NCI-H1694 (cell line): ENCODE measurements at places on chromosomes 11 and 22.

GRCh38 chr11:46306296-46306853, 28.9 kb downstream of the CREB3L1 start:
- DNase-seq = no peak

- DNase-seq = peak; percentile 43
These were observed 427.5 kb upstream of the CCDC90B start for GRCh38 chr11:83713708-83714107.

GRCh38 chr11:114395736-114396135, 4.6 kb downstream of the C11orf71 start:
- no peak for DNase-seq

GRCh38 chr22:38950527-38951295, 6.7 kb upstream of the APOBEC3A start:
- DNase-seq = no peak

DNA sequence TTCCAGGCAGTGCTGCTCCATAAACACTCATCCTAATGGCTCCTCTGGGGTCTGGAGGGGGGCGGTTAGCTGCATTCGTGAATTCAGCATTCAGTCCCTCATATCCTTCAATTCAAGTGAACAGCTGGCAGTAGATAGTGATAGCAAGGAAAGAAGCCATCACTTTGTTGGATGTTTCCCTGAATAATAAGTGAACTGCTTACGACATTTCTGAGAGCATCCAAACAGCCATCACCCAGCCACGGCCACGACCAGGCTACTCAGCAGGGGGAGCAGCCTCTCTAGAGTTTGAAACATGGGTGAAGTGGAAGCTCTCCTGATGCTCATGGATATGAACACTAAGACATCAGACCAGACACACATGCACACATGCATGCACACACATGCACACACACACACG, 163.6 kb downstream of the NTM start:
- no peak for DNase-seq

- no peak for DNase-seq
These were observed 62.0 kb downstream of the NCAM1 start for GRCh38 chr11:113023228-113023627.

DNA sequence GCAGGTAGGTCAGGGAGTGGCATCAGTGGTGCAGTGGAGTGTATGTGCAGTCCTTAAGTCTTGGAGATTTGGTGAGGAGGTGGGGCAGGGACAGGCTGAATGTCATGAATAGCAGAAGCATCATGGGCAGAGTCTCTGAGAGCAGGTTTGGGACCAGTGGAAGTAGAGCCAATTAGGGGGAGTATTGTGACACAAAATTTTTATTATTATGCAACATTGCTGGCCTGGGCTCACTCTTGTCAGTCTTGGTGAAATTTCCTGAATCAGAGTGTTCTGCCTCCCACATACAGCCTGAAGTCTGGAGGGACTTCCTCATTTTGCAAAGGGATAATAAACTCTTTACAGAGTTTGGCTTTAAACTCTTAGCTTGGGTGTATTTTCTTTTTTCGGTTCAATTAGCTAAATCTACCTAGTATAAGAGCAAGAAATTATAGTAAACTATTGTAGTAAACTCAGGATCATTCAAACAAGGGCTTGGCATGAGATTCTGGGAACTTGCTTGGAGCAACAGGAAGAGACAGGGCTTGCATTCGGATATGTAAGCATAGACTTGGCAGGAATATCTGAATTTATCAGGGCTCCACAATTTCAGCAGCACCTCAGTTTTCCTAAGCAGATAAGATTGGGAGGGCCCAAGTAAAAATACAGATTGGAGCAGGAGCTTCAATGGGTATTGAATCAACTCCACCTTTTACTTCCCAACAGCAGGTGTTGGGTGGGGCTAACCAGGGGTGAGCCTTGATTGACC, 67.7 kb downstream of the FDX1 start:
- no peak for DNase-seq

GRCh38 chr11:75663808-75664207, 5.0 kb downstream of the MAP6 start:
- DNase-seq = no peak

DNA sequence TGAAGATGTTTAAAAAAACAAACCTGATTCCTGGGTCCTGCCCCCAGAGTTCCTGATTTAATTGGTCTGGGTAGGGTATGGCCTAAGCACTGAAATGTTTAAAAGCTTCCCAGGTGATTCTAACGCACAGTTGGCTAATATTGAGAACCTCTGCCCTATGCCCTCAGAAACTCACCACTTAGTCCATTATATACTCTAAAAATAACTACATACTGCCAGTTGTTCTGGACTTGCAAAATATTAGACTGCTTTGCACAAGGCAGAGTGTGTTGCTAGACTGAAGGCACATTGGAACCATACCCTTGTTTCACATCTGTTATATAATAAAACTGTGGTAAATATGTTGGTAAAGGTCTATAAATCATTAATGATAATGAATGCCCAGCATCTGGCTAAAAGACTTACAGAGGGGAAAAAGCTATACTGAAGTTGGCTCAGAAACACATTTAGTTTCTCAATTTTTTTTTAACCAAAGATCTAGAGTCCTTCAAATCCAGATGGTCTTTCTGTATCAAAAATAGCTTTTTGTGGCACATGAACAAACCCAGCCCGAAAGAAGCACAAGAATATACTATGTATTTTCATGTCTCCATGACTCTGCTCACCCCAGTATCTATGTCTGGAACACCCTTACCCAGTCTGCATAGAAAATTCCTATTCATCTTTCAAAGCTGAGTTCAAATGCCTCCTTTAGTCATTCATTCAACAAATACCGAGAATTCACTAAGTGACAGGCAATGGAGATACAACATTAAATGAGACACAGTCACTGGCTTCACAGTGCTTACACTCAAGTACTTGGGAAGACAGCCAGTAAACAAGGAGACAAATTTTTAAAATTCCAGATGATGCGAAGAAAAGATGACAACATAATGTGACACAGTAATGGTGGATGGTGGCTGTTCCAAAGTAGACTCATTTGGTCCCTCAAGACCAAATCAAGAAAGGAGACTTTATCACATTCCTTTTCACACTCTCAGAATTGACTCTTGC, 44.1 kb downstream of the RBFOX2 start:
- peak; percentile 7 for DNase-seq

DNA sequence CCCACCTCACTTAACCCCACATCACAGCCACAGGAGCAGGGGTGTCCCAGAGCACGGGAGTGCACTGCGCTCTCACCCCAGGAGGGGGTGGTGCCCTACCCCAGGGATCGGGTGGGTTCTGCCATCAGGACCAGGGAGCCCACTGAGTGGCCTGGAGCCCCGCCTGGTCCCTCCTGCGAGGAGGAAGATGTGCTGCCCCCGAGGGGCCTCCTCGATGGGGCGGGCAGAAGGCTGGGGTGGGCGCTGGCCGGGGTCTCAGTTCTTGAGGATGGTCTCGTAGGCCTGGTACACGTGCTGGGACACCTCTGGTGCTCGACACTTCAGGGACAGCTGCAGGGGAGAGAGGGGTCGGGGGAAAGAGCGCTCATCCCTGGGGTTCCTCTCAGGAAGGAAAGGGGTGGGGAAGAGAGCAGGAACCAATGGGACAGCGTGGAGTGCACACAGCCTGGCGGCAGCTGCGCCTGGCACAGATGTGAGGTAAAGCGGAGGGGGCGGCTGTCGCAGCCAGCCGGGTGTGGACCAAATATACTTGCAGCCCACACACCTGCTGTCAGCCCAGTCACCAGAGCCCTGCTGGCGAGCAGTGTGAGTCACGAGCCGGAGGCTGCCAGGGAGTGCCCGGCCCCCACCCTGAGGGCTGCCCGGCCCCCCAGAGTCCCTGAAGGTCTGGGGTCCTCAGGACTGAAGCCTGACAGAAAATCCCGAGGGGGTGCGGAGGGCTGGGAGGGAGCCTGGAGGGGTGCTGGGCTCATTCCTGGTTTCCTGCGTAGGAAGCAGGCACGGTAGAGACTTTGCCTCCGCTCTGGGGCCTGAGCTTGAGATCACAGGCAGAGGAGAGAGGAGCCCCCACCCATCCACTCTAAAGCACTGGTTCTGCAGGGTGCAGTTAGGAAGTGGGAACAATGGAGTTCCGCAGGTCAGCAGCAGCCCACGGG, 13.3 kb upstream of the RASL10A start:
- DNase-seq = peak; percentile 61

GRCh38 chr11:46736615-46737014, 17.6 kb downstream of the F2 start:
- DNase-seq = no peak

DNA sequence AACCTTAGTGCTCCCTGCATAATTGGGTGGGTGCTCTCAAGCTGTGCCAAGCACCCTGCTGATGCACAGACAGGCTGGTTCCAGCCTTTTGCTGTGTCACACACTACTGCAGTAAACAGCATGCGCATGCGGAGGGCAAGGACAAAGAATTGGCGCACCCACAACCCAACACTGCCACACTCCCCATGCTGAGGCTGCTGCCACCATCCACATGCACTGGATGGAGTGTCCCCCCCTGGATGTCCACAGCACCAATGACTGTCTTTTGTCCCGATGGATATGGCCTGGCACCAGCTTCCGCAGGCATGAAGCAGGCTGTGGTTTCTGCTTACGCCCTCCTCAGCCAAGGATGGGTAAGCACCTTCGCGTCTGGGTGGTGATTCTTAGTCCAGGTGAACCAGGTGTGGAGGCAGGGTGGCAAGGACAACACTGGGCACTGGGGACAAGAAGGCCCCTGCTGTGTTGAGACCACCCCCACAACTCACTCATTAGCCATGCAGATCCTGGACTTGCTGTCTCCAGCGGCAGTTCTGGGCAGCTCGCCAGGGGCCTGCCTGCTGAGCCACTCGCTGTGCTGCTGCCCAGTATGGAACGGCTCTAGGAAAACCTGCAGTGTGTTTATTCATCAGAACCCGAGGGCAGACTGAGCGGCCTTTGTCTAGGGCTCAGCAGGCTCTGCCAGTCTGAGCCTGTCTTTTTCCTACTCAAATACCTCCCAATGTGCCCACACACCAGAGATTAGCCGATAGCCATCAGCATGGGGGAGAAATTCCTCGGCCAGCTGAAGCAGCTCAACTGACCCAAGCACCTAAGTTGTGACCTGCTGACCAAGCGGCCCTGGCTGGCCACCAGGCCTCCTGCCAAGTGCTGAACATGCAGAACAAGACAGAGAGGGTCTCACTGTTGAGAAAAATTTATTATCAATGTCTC, 8.2 kb upstream of the NAP1L4 start:
- peak; percentile 67 for DNase-seq

- no peak for DNase-seq
These were observed 251.4 kb downstream of the DDX10 start for GRCh38 chr11:108916290-108916689.

DNA sequence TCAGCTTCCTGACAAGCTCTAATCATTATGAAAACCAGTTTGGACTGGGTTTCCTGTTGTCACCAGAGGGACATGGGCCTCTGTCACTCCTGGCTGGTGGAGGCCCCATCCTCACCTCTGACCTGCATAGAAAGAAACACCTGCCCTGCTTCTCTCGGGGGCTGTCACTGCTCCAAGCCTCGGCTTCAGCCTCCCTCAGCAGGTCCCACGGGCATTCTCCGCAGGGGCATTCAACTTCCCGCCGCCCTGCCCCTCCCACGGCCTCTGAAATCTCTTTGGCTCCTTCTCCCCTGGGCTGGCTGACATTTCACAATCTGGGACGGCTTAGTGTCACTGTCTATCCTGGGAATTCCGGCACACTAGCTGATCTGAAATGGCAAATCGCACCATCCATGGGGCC, 257.9 kb downstream of the CTTN start:
- DNase-seq = no peak

DNA sequence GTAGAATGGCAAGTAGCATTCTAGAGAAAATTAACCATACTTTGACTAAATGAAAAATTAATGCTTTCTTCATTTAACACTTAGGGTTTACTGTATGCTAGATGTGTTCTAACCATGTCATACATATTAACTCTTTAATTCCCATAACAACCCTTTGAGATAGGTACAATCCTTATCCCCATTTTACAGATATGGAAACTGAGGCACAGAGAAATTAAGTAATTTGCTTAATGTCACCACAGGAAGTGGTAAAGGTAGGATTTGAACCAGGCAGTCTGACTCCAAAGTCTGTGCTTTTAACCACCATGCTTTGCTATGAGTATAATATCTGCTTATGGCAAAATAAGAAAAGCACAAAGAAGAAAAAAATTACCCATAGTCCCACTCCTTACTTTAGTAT, 59.5 kb downstream of the LIF start:
- no peak for DNase-seq

- no peak for DNase-seq
These were observed 48.5 kb upstream of the PRDM11 start for GRCh38 chr11:45097721-45098493.

DNA sequence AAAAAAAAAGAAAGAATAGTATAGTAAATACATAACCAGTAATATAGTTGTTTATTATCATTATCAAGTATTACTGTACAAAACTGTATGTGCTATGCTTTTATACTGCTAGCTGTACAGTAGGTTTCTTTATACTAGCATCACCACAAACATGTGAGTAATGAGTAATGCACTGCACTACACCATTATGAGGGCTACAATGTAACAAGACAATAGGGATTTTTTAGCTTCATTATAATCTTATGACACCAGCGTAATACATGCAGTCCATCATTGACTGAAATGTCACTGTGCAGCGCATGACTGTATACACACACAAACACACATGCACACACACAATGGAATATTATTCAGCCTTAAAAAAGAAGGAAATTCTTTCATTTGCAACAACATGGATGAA, 111.5 kb upstream of the ZBED5 start:
- no peak for DNase-seq

GRCh38 chr22:35212009-35212408, 45.3 kb upstream of the HMGXB4 start:
- DNase-seq = no peak

GRCh38 chr22:35971456-35972119, 57.0 kb downstream of the RBFOX2 start:
- DNase-seq = no peak

DNA sequence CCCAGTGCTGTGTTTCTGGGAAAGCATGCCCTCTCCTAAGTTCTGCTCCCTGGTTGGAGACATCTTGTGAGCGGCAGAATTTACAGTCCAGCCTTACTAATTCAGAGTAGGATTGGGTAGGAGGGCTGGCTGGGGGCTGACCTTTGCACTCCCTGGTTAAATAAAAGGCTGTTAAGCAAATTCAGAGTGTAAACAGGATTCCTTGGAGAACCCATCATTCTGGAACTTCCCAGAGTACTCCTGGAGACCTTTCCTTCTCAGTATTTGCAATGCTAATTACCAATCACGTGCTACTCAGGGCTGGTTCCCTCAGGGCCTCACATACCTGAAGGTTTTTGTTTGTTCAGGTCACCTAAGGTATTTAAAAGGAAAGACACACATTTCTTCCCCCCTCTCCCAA, 340.2 kb downstream of the TBC1D22A start:
- no peak for DNase-seq
